ENCODE measurements at places on chromosomes 16 and 17.

DNA sequence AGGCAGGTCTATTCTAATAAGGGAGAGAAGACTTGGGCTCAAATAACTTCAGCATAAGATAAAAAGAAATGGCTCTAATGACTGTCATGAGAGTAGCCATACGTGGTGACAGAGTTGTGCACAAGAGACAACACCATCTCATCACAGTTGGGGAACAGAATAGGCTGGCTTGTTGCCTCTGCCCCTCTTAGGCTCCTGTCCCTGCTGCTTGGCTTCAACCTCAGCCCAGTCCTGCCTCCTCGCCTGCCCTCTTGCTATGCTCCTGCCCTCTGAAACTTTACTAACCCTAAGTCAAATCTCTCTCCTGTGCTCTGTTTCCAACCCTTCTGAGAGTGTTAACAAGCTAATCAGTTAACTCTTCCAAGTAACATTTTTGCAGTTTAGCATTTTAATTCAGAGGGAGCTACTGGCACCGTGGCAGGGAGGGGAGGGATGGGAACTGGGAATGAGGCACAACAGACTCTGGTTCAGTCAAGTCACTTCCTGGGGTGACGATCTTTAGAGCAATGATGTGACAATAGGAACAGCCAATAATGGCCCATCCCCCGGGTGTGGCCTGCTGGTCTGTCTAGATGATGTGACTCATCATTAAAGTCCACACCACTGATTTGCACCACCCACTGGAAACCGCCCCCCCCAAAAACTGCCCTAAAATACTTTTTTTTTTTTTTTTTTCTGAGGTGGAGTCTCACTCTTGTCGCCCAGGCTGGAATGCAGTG, 35.5 kb downstream of the DNAH17 start:
- ATAC-seq: no peak

DNA sequence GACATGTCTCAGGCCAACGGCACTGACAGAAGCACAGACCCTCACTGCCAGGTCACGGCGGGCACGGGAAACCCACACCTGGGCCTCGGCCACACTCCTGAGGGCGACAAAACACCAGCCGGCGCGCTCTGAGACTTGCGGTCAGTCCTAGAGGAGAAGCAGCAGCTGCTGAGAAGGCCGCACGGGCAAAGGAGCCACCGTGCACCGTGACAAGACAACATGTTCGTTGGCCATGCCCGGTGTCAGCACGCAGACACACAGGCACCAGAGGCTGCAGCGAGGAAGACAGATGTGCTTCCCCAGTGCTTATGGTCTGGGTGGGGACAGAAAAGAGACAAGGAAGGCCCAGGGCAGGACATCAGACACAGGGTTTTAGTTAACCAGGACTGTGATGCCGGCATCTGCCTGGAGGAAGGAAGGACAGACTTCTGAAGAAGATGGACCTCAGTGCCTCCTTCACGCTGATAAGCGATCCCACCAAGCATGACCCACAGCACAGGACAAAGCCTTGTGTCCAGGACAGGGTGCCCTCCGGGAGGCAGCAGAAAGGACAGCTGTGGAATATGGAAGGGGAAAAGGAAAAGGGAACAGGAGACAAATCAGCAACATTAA, 84.0 kb downstream of the ANKRD11 start:
- ATAC-seq: no peak

GRCh38 chr16:8547762-8548161, 42.5 kb downstream of the TMEM114 start:
- no peak for ATAC-seq

DNA sequence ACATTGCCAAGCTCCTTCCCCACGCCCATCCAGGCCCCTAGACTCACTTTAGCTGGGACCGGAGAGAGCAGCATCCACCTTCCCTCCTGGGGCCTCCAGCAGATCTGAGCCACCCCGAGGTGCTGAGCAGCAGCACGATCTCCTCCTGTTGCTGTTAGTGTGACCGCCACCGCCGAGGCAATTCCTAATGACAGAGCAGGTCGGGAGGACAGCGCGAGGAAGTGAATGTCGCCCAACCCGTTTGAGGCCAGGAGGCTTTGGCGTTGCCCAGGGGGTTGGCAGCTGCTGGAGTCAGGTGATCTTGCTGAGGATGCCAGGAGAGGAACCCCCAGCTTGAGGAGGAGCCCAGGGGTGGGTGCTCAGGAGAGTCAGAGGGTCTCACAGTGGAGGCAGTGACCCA, at the start of gene RNF222:
Gene RNF222 (minus strand): TSS at position 192 of the 400 bp plus-strand sequence. CDS start 4,366 bp downstream, outside the sequence.
- no peak for ATAC-seq

DNA sequence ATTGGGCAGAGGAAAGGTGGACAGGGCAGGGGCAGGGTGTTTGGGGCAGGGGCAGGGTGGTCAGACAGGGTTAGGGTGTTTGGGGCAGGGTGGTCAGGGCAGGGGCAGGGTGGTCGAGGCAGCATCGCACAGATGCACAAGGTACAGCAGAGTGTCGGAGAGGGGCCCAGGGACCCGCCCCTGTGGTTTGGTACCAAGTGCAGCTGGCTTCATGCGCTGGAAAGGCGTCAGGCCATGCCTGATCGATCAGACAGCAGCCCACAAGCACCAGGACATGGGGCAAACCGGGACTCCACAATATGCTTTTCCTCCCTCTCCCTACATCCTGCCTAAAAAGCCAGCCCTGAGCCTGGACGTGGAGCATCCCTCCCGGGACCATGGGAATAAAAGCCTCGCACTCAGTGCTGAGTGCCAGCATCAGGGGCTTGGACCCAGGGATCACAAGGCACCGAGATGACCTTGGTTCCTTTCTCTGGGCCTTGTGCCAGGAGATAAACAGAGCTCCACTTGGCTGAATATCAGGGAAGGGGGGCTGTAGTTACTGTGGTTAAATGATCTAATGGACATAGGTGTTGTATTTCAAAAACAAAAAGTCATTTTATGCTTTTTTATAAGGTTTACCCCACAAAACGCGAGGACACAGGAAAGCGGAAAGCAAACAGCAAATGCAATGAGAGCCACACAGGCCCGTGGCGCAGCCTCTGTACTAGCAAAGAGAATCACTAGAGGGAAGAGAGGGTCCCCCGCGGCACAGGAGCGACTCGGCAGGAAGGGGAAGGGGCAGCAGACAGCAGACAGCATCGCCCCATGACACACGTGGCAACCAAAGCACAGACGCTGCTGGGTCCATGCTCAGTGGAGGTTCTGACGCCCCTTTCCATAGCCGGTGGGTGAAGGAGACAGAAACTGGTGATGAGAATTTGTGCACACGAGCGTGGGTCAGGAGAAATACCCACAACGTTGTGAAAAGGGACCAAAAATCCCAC, 5.3 kb upstream of the HEXD start:
- ATAC-seq: no peak

DNA sequence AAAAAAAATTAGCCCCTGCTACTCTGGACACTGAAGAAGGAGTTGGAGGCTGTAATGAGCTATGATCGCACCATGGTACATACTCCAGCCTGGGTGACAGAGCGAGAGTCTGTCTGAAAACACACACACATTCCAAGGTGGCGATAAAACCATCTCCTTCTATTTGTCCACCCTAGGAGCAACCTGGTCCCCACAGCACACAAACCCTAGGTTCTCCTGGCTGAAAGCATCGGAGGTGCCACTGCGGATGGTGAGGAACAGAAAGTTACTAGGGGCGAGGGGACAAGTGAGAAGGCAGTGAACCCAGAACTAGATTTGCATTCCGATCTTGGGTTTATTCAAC, 1.4 kb upstream of the ECI1 start:
- ATAC-seq: no peak

DNA sequence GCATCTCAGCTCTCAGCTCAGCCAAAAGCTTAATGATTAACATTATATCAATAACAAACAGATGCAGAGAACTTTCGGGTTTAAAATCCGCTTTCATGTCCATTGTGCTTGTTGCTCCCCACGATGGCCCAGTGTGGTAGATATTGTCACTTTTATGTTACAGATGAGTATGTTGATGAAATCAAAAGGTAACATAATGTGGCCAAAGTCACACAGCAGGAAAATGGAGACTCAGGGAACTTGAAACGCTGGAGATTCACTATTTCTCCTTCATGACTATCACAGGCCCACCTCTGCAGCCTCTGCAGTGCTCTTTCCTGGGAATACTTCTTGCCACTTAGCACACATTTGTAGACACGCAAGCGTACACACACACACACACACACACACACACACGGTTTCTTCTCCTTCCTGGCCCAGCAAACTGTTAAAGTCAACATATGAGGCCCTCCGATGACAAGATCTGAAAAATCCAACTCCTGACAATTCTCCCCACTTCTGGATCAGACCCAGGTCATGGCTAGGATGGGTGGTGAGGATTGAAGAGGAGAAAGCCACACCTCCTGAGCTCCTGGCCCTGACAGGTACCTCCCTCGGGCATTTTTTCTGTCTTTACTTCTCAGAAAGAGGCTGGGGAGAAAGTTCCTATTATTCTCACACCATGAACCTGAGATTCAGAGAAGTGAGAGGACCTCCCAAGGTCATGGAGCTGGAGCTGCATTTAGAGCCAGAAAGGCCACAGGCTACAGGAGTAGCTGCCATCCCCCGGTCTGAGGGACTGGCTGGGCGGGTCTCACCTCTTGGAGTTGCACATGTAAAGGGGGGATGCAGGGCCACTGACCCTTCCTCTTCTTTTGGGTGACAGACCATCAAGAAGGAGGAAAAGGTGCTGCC, 9.7 kb downstream of the DRC7 start:
- ATAC-seq: no peak

- ATAC-seq: no peak
These were observed 4.1 kb upstream of the AXIN2 start for GRCh38 chr17:65565559-65565958.

GRCh38 chr16:10852286-10852685, 24.7 kb upstream of the CIITA start:
- no peak for ATAC-seq

- ATAC-seq: peak; percentile 31
These were observed 199.5 kb downstream of the PRKCB start for GRCh38 chr16:24035127-24035842.

Measured in activated CD4-positive, CD25-positive, alpha-beta regulatory T cell treated with anti-CD3 and anti-CD28 coated beads, Interleukin-2, amount 50 U/mL, for 24 hours (primary cell).